ENCODE measurements at places on chromosomes 3 and 15. TPM values are rescaled to one million over a fixed set of nuclear protein-coding genes. Genes with fewer than 3 reads are reported as not detected.
A peak's percentile ranks its signal among the peaks of the same experiment; 100 is the strongest.

Gene CYP1A2
- polyA plus RNA-seq: not detected

Gene FAM81A
- polyA plus RNA-seq: 3.0 TPM

Gene FOXL2
- not detected for polyA plus RNA-seq

Gene GATA2
- polyA plus RNA-seq: 2.2 TPM

DNA sequence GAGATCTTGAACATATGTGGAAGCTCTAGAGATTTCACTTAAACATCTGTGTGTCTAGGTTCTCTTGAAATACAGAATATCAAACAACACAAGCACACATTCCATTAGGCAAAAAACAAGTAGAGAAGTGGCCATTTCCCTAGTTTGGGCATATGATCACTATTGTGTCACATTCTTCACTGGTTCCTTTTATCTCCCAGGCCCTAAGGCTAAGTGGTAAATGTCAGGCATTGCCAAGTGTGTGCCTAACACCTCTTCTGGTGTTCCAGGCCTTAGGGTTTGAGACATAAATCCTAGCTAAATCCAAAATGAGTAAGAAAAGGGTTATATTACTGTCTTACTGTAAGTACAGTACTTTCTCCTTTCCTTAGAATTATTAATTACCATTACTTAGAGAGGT is 880.1 kb downstream of the PDCD6IP start:
- no peak overlapping the region for H3K27ac ChIP-seq
- H3K27me3 ChIP-seq: no peaks in the 10 kb centered on the region
- DNase-seq: no peak
- H3K4me1 ChIP-seq: no peaks in the 10 kb centered on the region
- H3K36me3 ChIP-seq: no peaks in the 10 kb centered on the region

- H3K27me3 ChIP-seq: no peaks in the 10 kb centered on the region
- no peak overlapping the region for H3K27ac ChIP-seq
- no peak overlapping the region for H3K4me3 ChIP-seq
- no peaks in the 10 kb centered on the region for H3K4me1 ChIP-seq
- DNase-seq: no peak
Measured at GRCh38 chr3:161049683-161050248, 55.4 kb downstream of the B3GALNT1 start.

GRCh38 chr3:146594843-146595482 is 10.2 kb downstream of the PLSCR5 start:
- H3K4me1 ChIP-seq: no peaks in the 10 kb centered on the region
- H3K4me3 ChIP-seq: no peak overlapping the region
- H3K27me3 ChIP-seq: no peaks in the 10 kb centered on the region
- no peak overlapping the region for H3K27ac ChIP-seq
- peak; percentile 21 for DNase-seq

DNA sequence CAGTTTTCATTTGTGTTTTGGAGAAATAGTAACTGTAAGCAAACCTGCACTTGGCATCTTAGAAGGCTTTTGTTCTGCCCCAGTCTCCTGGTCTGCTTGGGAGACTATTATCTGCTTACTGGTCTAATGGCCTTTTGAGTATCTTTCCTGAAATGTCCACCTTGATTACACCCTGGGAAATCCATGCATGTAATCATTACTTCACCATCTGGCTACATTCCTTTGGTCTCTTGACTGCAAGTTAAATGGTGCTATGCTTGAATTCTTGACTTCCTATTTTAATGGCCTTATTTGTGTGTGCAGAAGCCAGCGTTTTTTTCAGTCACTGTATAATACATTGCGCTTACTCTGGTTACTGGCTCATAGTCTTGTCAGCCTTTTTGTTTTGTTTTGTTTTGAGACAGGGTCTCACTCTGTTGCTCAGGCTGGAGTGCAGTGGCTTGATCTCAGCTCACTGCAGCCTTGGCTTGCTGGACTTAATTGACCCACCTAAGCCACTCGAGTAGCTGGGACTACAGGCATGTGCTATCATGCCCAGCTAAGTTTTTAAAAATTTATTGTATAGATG is 30.0 kb downstream of the CHD2 start:
- no peak overlapping the region for H3K4me3 ChIP-seq
- peaks cover 39% of the 10 kb centered on the region for H3K4me1 ChIP-seq
- H3K27me3 ChIP-seq: no peaks in the 10 kb centered on the region
- no peak for DNase-seq
- H3K27ac ChIP-seq: no peak overlapping the region
- peaks cover 80% of the 10 kb centered on the region for H3K36me3 ChIP-seq

GRCh38 chr3:171980578-171981270 is 58.7 kb upstream of the FNDC3B start:
- peak overlapping the region; percentile 64 for H3K27ac ChIP-seq
- no peaks in the 10 kb centered on the region for H3K27me3 ChIP-seq
- H3K4me1 ChIP-seq: peaks cover 17% of the 10 kb centered on the region
- H3K4me3 ChIP-seq: no peak overlapping the region
- no peaks in the 10 kb centered on the region for H3K36me3 ChIP-seq

- H3K27ac ChIP-seq: peak overlapping the region; percentile 45
- H3K4me1 ChIP-seq: peaks cover 8% of the 10 kb centered on the region
- H3K27me3 ChIP-seq: no peaks in the 10 kb centered on the region
- no peaks in the 10 kb centered on the region for H3K36me3 ChIP-seq
- no peak overlapping the region for H3K4me3 ChIP-seq
Measured at GRCh38 chr3:171838218-171838720, 4.9 kb upstream of the TMEM212 start.

- DNase-seq: no peak
- H3K36me3 ChIP-seq: no peaks in the 10 kb centered on the region
- H3K4me3 ChIP-seq: no peak overlapping the region
- no peak overlapping the region for H3K27ac ChIP-seq
Measured at GRCh38 chr3:59069838-59070237, 20.0 kb upstream of the CFAP20DC start.

DNA sequence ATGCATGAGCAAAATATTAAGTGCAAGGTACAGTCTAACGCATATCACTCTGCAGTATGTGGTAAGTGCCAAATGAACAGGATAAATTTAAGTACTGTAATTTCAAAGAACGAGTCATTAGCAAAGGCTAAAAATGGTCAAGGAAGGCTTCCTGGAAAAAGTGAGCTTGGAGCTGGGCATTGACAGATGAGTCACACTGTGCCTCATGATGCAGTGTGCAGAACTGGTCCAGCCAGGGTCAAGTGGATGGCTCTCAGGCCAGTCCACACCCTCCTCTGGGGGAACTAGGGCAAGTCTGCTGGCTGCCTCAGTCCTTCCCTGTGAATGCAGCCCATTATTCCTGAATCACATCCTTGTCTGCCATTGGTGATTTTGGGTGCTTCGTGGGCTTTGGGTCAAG is 76.3 kb downstream of the CACNA1D start:
- no peaks in the 10 kb centered on the region for H3K36me3 ChIP-seq
- H3K4me1 ChIP-seq: no peaks in the 10 kb centered on the region
- H3K4me3 ChIP-seq: no peak overlapping the region
- no peak for DNase-seq
- H3K27ac ChIP-seq: no peak overlapping the region
- no peaks in the 10 kb centered on the region for H3K27me3 ChIP-seq

GRCh38 chr3:48595075-48595525 is at the start of gene COL7A1:
TSS of gene COL7A1 (minus strand) at chr3:48595329. CDS start at chr3:48595159, 170 bp downstream.
- H3K36me3 ChIP-seq: no peaks in the 10 kb centered on the region
- H3K4me3 ChIP-seq: peak within 1 kb of the TSS; percentile 3
- peak within 1 kb of the TSS; percentile 73 for H3K27ac ChIP-seq
- H3K4me1 ChIP-seq: peaks cover 46% of the 10 kb centered on the region
- peaks cover 4% of the 10 kb centered on the region for H3K27me3 ChIP-seq

GRCh38 chr15:34354286-34354685 is 11.2 kb downstream of the NUTM1 start:
- no peak overlapping the region for H3K4me3 ChIP-seq
- H3K27me3 ChIP-seq: no peaks in the 10 kb centered on the region
- DNase-seq: no peak
- no peaks in the 10 kb centered on the region for H3K4me1 ChIP-seq

GRCh38 chr3:171116365-171116764 is 89.8 kb upstream of the SLC2A2 start:
- H3K36me3 ChIP-seq: no peaks in the 10 kb centered on the region
- H3K4me1 ChIP-seq: no peaks in the 10 kb centered on the region
- no peaks in the 10 kb centered on the region for H3K27me3 ChIP-seq
- DNase-seq: no peak
- no peak overlapping the region for H3K4me3 ChIP-seq
- H3K27ac ChIP-seq: no peak overlapping the region

DNA sequence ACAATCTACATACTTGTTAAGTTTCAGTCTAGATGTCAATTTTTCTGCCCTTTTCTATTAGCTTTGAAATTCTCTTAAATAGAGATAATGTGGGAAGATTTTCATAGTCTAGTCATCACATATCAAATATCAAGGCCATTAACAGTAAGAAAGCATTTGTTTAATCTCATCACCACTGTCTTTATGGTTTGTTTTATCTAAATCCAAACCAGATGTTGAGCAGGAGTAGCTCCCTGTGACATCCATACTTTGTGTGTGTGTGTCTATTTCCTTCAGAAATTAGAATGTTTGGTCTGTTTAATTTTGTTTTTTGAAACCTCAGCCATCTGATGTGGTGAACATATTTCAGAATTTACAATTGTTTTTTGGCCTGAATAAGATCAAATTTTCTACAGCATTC is 23.1 kb upstream of the GOLGA8B start:
- peaks cover 23% of the 10 kb centered on the region for H3K27me3 ChIP-seq
- DNase-seq: no peak
- H3K27ac ChIP-seq: no peak overlapping the region
- H3K4me3 ChIP-seq: no peak overlapping the region
- peaks cover 3% of the 10 kb centered on the region for H3K4me1 ChIP-seq

DNA sequence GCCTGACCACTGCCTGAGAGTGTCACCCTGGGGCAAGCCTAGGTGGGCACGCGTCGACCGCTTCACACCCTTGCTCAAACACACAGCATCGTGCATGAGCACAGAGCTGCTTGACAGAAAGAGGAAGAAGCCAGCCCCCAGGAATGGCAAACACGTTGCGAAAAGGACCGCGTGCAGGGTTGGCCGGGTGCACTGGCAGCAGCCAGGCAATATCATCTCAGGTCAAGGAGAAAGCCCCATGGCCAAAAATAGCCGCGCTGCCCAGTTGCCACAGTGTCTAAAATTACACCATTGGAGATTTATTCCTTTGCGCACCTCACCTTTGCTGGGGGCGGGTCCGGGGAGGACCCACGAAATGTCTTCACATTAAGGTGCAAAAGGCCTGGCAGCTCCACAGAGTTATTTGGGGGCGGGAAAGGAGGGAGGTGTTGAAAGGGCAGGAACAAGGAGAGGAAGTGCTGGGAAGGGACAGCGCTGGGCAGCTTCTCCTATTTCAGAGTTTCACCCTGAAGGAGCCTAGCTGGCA is 44.7 kb upstream of the NR2F2 start:
- H3K27me3 ChIP-seq: peaks cover 4% of the 10 kb centered on the region
- no peak overlapping the region for H3K27ac ChIP-seq
- no peak overlapping the region for H3K4me3 ChIP-seq
- H3K4me1 ChIP-seq: no peaks in the 10 kb centered on the region
- no peaks in the 10 kb centered on the region for H3K36me3 ChIP-seq
